Putamen (tissue), 1 donor: ENCODE measurements at places on chromosomes 6 and 20.

GRCh38 chr6:166266336-166266735 lies 41.9 kb downstream of the PRR18 start:
- DNase-seq, result no peak

GRCh38 chr20:44083220-44083933 lies 103.6 kb downstream of the JPH2 start:
- no peak for DNase-seq

GRCh38 chr20:1817577-1818211 lies 77.5 kb upstream of the SIRPA start:
- no peak for DNase-seq

DNA sequence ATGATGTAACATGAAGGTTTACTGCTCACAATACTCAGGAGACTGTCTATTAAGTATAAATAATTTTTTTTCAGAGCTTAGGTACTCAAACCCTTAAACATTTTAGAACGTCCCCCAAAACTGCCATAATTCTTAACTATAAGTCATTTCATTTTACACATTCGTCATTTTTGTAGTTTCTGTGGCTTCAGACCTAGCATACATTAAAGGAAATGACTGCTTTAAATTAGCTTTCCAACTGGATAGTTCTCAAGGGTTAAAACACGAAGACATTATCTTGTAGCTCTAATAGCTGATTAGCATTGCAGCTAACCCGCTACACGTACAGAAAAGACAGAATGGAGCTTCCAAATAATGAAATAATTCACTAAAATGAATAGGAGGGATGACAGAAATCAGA lies 24.9 kb upstream of the PLN start:
- DNase-seq, result no peak

- no peak for DNase-seq
These were observed 218.2 kb downstream of the OTOR start for GRCh38 chr20:16966276-16966880.

DNA sequence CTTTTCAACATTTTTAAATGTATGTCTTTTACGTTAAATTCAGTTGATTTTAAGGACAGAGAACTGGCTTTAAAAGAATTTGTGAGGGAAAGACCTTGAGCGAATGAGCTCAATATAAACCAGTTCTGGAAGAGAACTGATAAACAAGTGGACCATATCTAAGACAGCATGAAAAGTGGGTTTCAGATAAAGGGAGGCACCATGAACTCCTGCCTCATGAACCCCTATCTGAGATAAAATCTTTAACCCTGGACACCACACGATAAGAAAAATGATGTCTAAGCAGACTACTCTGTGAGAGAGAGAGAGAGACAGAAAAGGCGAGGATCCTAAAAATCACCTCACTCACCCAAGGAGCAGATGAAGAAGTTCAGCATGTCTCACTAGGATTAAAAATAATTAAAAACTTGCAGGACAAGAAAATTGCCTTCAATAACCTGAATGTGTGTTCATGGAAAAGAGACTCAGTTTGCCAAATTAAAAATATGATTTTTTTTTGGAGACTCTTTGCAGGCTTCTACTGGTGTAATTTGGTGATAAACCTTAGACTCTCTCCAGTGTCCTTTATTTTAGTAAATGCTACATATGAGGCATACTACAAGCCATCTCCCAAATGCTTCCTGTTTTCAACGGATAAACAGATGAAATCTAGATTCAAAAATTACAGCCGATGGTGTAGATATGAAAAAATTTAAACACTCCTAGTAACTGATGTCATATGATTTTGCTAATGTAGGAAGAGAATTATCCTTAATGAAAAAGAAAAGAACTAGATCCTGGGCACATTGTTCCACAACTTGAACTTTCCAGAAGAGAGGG lies 299.5 kb downstream of the ADGB start:
- DNase-seq, result no peak

- no peak for DNase-seq
These were observed 217.6 kb upstream of the FOXQ1 start for GRCh38 chr6:1094306-1094705.

- DNase-seq, result peak; percentile 76
These were observed 8.5 kb downstream of the TMEM242 start for GRCh38 chr6:157314705-157315321.

DNA sequence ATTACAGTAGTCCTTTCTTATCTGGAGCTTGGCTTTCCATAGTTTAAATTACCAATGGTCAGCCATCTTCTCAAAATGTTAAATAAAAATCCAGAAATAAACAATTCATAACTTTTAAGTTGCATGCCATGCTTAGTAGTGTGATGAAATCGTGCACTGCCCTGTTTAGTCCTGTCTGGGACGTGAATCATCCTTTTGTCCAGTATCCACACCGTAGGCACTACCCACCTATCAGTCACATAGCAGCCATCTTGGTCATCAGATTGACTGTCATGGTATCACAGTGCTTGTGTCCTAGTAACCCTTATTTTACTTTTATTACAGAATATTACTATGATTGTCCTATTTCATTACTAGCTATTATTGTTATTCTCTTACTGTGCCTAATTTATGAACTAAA lies 924.1 kb downstream of the EYS start:
- no peak for DNase-seq

- DNase-seq, result no peak
These were observed 3.3 kb downstream of the ENTPD6 start for GRCh38 chr20:25198663-25199383.

DNA sequence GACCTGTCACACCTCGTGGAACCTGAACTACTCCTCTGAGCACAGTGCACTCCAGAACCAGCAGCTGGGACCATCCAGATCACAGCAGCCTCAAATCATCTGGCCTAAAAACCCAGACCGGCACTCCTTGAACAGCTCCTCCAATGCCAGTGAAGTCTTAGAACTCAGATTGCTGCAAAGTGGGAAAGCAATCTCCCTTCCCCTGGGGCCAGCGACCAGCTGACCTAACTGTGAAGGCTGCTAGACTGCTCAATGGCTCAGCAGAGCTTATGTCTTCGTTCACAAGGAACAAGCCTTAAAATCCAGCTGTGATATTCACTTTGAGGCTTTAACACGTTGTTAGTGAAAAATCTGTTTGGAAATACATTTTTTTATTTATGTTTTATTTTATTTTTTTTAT lies 243.2 kb downstream of the ANKRD60 start:
- DNase-seq, result no peak

DNA sequence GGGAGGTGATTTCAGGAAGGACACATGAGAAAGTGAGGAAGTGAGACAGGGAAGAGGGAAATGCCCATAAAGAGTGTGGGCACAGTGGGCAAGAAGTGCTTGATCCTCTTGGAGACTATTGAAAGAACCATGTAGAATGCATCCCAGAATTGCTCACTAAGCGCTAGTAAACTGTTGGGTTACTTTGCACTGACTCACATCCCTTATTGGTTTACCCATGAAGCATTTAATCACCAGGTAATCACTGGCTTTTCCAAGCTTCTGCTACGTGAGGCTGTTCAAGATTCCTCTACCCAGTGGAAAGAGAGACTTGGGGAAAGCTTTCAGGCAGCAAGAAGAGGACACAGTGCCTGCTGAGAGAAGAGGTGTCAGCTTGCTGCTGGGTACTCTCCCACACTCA lies 410.0 kb upstream of the JAG1 start:
- no peak for DNase-seq

GRCh38 chr6:108669673-108670072 lies 109.0 kb downstream of the FOXO3 start:
- no peak for DNase-seq

GRCh38 chr20:58790454-58790853 lies 60.2 kb downstream of the GNAS-AS1 start:
- DNase-seq, result no peak

DNA sequence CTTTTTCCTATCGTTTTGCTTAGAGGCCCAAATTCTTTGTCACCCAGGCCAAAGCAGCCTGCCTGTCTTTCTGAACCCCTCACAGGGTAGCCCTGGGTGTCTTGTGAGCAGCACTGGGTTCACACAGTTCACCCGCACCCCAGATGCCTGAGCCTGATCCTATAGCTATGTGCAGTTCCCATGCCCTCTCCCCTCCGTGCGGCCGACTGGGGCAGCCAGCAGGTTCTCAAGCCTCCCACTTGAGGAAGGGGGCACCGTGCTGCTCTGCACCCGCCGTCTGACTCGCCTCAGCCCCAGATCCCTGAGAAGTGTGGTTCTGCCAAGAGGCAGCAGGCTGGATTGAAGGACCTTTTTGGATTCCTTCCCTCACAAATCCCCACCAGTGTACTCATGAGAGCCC lies 89.0 kb downstream of the PSMB1 start:
- no peak for DNase-seq

GRCh38 chr6:131825946-131826345 lies 18.1 kb downstream of the ENPP1 start:
- DNase-seq, result no peak

DNA sequence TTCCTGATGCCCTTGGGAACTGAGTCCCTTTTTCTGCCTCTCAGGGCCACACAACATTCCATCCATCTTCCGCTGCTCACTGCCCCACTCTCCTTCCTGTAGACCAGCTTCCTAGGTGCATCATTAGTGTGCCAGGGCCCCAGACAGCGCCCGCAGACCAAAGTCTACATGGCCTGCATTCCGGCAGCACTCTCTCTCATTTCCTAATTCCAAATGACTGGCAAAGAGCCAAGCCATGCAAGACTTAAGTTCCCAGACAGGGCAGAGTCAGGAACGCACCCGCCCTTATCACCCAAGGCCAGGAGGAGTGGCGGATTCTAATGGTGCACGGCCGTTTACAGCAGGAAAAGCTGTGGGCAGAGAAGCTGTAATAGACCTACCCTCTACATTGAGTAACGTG lies 159.8 kb upstream of the ARID1B start:
- no peak for DNase-seq

DNA sequence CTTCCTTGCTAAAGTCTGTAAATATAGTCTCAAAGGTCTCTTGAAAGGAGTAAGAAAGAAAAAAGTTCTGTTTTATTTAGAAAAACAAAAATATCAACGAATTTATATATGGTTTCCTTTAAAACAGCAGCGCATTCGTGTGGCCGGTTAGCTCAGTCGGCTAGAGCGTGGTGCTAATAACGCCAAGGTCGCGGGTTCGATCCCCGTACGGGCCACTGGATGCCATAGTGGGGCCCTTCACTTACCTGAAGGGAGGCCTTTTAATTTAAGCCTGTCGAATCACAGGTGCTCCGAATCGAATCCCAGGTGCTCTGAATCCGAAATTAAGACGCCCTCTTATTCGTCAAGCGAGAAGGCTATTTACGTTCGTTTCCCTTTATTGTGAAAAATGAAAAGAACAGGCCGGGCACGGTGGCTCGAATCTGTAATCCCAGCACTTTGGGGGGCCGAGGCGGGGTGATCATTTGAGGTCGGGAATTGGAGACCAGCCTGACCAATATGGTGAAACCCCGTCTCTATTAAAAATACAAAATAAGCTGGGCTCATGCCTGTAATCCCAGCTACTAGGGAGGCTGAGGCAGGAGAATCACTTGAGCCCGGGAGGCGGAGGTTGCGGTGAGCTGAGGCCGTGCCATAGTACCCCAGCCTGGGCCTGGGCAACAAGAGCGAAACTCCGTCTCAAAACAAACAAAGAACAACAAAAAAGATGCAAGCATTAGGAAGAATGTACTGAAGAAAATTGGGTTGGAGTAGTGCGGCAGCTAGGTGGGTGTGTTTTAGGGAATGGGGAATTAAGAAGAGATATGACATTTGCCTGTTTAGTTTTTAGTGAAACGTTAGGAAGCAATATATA lies 195.8 kb upstream of the ZNF184 start:
- no peak for DNase-seq

GRCh38 chr20:1633535-1633934 lies 13.7 kb upstream of the SIRPB1 start:
- no peak for DNase-seq

GRCh38 chr20:46683011-46683667 lies 6.1 kb downstream of the TP53RK start:
- no peak for DNase-seq

DNA sequence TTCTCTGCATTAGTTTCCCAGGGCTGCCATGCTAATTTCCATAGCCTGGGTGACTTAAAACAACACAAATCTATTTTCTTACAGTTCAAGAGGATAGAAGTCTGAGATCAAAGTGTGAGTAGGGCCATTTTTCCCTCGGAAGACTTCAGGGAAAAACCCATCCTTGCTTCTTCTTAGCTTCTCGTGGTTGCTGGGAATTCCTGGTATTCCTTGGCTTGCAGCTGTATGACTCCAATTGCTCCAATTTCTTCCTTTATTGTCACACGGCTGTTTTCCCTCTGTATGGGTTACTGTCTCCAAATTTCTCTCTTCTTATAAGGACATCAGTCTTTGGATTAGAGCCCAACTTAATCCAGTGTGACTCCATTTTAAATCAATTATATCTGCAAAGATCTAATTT lies 128.4 kb upstream of the JAG1 start:
- DNase-seq, result no peak

DNA sequence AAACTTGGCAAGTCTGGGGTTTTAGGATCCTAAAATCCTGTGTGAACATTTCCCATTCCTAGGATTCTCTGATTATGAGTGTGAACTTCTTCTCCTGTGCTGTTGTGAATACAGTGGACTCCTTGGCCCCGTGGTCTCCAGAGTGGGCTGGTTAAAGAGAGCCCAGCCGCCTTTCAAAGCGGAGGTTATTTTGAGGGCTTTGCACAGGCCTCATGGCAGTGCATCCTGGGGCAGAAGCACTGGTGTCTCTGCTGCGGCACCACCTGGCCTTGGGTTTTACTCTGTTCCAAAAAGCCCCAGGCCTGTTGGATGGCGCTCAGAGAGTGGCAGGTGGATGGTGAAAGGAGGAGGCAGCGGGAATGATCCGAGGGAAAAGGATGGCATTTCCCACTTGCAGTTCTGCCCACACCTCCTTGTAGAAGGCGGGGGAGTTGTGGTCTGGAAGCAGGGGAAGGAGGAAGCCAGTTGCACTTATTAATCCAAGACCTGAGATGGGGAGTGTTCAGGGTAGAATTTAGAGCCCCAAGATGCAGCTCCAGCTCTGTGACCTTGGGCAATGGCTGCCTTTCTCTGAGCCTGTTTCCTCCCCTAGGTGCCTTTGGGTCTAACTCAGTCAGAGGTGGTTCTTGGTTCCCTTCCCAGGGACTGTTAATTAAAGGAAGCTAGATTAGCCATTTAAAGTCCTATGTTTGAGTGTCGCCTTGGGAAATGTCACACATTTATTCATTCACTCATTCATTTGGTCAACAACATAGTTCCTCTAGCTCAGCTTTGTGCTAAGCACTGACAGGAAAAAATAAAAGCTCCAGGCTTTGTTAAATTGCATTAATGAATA lies 22.4 kb downstream of the MMP24 start:
- no peak for DNase-seq

- DNase-seq, result no peak
These were observed 66.3 kb downstream of the NT5E start for GRCh38 chr6:85516168-85516567.

DNA sequence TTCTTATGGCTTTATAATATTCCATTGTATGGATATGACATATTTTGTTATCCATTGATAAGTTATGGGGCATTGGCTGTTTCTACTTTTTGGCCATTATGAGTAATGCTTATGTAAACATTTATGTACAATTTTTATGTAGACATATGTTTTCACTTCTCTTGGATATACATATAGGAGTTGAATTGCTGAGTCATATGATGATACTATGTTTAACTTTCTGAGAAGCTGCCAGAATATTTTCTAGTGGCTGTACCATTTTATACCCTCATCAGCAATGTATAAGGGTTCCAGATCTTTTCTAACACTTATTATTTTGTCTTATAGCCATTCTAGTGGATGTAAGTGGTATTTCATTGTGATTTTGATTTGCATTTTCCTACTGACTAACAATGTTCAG lies 23.1 kb downstream of the OTOR start:
- DNase-seq, result no peak

- DNase-seq, result no peak
These were observed 122.6 kb downstream of the OPRM1 start for GRCh38 chr6:154161689-154162088.
